ENCODE measurements at places on chromosomes 4 and X.

DNA sequence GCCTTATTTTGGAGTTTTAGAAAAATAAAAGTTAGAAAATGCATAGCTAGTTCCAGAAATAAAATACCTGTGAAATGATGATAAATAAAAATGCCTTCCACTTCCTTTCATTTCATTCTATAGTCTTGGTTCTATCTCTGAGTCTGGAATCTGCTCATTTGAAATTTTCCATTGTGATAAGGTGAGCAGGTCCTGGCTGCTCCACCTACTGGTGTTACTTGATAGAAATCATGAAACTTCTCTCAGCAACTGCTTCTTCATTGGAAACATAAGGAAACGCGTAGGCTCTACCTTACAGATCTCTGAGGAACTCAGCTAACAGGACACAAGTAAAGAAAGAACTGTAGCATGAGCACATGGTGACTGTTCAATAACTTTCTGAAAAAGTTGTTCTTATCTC, 141.8 kb downstream of the DCHS2 start:
- DNase-seq: no peak

GRCh38 chrX:2767631-2768455, 16.0 kb downstream of the XG start:
- no peak for DNase-seq

GRCh38 chrX:112043997-112044396, 38.6 kb downstream of the TRPC5 start:
- no peak for DNase-seq

- DNase-seq: no peak
These were observed 326.8 kb downstream of the BMPR1B start for GRCh38 chr4:95084584-95084983.

GRCh38 chrX:152832520-152832919, 1.7 kb downstream of the NSDHL start:
- no peak for DNase-seq

DNA sequence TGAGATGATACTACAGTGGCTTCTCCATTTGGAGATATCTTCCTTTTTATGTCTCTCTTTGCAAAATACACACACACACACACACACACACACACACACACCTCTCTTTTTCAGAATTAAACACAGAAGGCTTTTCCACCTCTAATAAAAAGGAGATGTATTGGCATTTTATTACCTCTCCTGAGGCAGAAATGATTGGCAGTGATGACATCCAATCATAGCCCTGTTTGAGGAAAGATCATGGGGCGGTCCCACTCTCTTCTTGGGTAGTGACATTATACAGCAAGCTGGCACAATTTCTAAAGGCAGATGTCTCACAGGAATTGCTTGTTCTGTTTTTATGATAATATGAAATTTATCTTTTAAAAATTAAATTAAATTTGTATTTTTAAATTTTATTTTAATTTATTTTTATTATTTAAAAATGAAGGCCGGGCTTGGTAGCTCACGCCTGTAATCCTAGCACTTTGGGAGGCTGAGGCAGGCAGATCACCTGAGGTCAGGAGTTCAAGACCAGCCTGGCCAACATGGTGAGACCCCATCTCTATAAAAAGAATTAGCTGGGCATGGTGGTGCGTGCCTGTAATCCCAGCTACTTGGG, 15.6 kb downstream of the CHRNA9 start:
- no peak for DNase-seq

GRCh38 chrX:149006235-149006634, 498.9 kb downstream of the IDS start:
- no peak for DNase-seq

GRCh38 chr4:107187091-107187490, 151.0 kb upstream of the DKK2 start:
- no peak for DNase-seq

GRCh38 chr4:108820492-108821350, 57.9 kb upstream of the ETNPPL start:
- DNase-seq: no peak

- DNase-seq: no peak
These were observed 58.8 kb upstream of the ENPEP start for GRCh38 chr4:110417136-110417535.

GRCh38 chrX:119726900-119727555, 31.4 kb upstream of the SOWAHD start:
- no peak for DNase-seq

GRCh38 chr4:185911556-185912064, 99.6 kb upstream of the SORBS2 start:
- no peak for DNase-seq

- DNase-seq: peak; percentile 34
These were observed 10.7 kb downstream of the SEPTIN6 start for GRCh38 chrX:119682019-119682989.

DNA sequence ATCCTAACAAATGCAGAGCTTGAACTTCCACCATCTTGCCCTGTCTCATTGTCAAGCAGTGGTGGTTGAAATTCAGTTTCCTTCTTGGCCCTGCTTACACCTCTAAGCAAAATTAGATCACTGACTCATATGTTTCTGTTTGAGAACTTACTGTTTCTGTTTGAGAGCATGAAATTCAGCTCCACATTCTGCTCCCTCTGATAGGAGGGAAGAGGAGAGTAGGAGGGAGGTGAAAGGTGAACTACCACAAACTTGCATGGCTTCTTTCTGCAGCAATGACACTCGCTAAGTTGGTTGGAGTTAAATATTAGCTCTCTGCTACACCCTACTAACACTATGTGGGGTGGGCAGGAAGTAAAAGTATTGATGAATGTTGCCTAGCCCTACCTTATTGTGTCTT, 117.8 kb upstream of the EDA2R start:
- DNase-seq: no peak

DNA sequence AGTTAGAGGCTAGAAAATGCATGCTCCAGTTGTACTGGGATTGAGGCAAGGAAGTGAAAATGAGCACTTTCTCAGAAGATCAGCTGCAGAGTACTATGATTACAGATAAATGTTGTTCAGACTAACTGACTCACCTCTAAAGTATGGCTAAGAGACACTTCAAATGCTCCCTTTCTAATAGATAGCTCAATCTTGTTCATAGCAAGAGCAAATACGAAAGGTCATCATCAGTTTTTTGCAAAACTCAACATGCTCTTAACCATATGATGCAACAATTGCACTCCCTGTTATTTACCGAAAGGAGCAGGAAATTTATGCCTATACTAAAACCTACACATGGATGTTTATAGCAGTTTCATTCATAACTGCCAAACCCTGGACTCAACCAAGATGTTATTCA, 838.4 kb upstream of the INTU start:
- no peak for DNase-seq

- DNase-seq: no peak
These were observed 13.3 kb upstream of the PJA1 start for GRCh38 chrX:69178592-69178991.

DNA sequence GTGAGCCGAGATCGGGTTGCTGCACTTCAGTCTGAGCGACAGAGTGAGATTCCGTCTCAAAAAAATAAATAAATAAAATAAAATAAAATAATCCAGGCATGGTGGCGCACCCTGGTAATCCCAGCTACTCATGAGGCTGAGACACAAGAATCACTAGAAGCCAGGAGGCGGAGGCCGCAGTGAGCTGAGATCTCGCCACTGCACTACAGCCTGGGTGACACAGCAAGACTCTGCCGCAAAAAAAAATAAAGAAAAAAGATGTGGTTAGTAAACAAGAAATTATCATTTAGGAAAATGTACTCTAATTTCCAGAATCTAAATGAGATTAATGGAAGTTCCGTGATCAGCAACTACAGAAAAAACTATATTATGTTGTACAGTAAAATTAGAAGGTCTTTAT, 14.5 kb upstream of the LRBA start:
- DNase-seq: no peak

- no peak for DNase-seq
These were observed 12.4 kb downstream of the PPID start for GRCh38 chr4:158710814-158711213.

DNA sequence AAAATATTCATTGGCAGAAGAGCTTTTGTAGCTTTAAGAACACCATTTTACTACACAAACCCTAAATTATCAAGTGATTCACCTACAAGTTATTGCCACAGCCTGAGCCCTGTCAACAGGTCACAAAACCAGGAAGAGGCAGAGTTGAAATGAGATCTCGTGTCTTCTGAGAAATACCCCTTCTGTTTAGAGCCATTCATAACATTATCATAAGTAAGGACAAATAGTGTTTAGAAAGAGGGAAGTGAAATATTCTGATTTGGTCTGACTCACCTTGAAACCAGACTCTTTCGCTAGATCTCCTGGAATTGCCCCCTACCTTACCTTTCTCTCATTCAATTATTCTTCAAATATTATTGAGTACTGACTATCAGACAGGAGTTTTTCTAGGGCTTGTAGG, 5.9 kb downstream of the ETDB start:
- no peak for DNase-seq

DNA sequence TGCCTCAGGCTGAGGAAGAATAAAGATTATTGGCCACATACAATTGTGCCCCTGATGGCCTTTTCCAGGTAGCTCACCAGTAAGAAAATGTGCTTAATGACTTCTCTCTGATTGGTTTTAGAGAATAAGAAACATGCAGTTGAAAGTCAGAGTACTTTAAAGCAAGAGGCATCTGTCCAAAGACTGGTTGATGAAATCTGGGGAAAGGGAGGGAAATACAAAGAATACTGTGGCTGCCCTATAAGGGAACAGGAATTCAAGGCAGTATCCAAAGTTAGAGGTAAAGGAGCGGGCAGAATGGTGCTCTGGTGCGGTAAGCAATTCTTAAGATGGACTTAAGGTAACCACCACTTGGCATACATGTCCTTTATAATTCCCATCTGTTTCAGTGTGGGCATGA, 11.4 kb downstream of the PBDC1 start:
- DNase-seq: no peak

All from stimulated activated naive CD4-positive, alpha-beta T cell (primary cell).